ENCODE measurements at places on chromosomes 6 and 20.

GRCh38 chr6:152008779-152009178 lies 201.3 kb downstream of the ESR1 start:
- DNase-seq, result no peak

GRCh38 chr20:25629816-25630499 lies 6.1 kb upstream of the NANP start:
- no peak for DNase-seq

GRCh38 chr6:118865100-118865391 lies 28.9 kb upstream of the ASF1A start:
- no peak for DNase-seq

GRCh38 chr6:57130661-57131177 lies 40.7 kb downstream of the ZNF451 start:
- no peak for DNase-seq

GRCh38 chr6:12841619-12842018 lies 125.1 kb downstream of the PHACTR1 start:
- no peak for DNase-seq

- no peak for DNase-seq
These were observed 126.4 kb downstream of the MMUT start for GRCh38 chr6:49336514-49337131.
